ENCODE measurements at places on chromosomes 7 and 10.

- DNase-seq = no peak
Measured at GRCh38 chr7:127911968-127912511, 119.2 kb downstream of the LRRC4 start.

GRCh38 chr7:42197451-42197850, 39.6 kb downstream of the GLI3 start:
- no peak for DNase-seq

DNA sequence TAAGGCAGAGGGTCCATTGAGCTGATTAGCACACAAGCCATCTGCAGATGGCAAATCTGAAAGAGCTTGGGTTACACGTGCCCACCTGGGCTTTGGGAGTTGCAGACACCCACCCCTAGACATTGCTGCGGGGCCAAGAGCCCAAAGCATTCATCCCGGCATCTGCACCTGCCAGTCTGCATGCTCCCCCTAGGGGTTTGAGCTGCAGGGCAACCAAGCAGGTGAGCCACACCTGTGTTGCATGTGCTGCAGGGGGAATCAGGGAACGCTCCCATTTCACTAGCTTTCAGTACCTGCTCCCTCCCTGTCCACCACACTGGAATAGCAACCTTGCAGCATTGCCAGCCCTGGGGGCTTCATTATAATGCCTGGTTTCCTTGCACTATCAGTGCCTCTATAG, 21.1 kb downstream of the C7orf33 start:
- no peak for DNase-seq

- no peak for DNase-seq
Measured at GRCh38 chr10:90288391-90288933, 569.4 kb downstream of the HTR7 start.

DNA sequence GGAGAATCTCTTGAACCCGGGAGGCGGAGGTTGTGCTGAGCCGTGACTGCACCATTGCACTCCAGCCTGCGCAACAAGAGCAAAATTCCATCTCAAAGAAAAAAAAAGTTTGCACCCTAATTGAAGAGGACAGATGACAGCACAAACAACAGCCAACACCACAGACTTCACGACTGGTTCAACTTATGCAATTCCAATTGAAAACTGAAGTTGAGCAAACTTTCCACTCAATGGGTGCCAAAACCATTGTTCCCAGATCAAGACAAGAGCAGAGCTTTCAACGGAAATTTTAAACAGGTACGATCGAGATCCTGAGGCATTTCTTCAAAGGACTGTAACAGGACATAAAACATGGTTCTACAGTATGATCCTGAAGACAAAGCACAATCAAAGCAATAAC, 149.7 kb downstream of the KMT2E start:
- no peak for DNase-seq

- peak; percentile 36 for DNase-seq
Measured at GRCh38 chr7:44145479-44145968, 4.4 kb upstream of the MYL7 start.

Data from stimulated activated naive CD4-positive, alpha-beta T cell treated with Interleukin-2 at 50 U/mL for 16 hours (primary cell).